NCI-H460 (cell line): ENCODE measurements at places on chromosomes 2 and 18. TPM values are rescaled to one million over a fixed set of nuclear protein-coding genes. Genes with fewer than 3 reads are reported as not detected.

GRCh38 chr2:181471226-181471625, 14.0 kb downstream of the ITGA4 start:
- DNase-seq: no peak

POTEF gene
- not detected in 2 replicates for total RNA-seq

GKN2 gene
- total RNA-seq: 1.6 TPM in 2 replicates

CDH20 gene
- total RNA-seq: not detected in 2 replicates

GRCh38 chr18:8942021-8942908, 160.2 kb upstream of the NDUFV2 start:
- no peak for DNase-seq

SLC5A7 gene
- total RNA-seq: not detected in 2 replicates

ABCG8 gene
- not detected in 2 replicates for total RNA-seq

DNA sequence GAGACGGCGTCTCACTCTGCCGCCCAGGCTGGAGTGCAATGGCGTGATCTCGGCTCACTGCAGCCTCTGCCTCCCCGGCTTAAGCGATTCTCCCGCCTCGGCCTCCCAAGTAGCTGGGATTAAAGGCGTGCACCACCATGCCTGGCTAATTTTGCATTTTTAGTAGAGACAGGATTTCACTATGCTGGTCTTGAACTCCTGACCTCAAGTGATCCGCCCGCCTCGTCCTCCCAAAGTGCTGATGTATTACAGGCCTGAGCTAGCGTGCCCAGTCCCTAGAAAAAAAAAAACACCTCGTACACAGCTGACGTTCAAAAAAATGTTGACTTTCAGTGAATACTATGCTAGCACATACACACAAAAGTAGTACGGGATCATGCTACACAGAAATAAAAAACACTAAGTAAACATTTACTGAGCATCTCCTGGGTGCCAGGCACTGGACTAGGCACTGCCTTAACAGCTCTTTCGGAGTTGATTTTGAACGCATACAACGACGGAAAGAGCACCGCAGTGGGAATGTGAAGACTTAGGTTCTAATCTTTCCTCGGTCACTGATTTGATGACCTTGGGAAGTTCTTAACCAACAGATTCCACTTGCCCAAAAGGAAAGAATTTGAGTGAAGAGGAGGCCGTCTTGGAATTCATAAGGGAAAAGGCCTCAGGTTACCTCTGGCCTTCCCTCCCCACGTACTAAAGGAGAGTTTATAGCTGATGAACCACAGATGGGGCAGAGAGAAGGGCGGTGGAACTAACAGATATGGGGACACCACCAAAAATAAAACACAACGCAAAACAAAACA, 1.1 kb downstream of the DNAJC27 start:
- no peak for DNase-seq

XDH gene
- 0.47 TPM in 1 of 2 replicates, not detected in the other for total RNA-seq

DNA sequence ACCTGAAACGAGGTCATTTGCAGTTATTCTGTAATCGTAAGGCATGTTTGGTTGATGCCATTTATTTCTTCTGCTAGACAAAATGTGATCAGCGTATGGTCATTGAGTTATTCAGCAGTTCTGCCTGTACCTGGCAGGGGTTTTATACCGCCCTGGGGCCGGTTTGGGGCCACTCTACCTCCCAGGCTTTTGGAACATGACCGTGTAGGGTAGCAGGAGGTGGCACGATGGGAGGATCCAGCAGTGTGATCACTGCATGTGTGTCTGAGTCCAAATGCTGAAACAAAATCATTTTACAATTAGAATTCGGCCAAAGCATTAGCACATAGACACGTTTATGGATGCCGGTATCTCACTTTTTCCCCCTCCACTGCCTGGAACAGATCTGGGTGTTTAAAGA, 26.7 kb downstream of the LPIN1 start:
- DNase-seq: no peak

DNA sequence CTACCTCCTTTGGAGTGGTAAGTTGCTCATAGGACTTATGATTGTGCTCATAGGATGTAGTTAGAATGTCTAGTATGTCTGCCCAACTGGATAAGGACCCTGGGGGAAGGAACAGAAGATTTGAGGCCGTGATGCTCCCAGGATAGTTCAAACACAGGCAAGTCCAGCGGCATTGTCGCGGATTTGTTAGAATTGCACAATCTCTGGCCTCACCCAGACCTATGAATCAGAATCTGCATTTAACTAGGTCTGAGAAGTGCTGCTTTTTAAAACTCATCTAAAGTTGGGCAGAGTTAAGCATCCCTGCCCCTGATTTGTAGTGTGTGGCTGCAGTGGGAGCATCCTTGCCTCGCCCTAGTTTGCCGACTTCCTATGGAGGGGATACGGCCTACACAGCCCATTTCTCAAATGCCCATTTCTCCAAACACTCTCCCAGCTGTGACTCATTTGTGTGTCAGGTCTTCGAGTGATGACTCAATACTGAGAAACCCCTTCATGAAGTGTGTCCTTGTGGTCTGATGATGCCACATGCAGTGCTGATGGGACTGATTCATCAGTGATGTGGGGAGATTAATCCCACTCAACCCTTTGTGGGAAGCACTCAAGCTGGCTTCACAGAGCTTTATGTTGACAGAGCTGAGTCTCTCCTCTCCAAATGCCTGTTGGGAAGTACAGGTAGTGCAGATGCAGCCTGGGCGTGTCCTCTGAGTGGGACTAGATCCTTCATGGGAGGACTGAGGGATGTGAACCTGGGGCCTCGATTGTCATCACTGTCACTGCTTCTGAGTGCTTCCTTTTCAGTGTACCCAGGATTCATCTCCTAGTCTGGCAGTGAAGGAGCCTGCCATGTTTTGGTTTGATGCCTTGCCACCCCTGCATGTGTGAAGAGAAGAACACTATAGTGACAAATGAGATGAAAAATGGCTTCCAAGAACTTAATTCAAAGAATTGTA, 18.7 kb downstream of the SMIM21 start:
- peak; percentile 26 for DNase-seq

- no peak for DNase-seq
Measured at GRCh38 chr2:209146682-209147320, 277.0 kb upstream of the MAP2 start.

GRCh38 chr2:168336786-168337388, 89.5 kb upstream of the STK39 start:
- no peak for DNase-seq

MARCO gene
- total RNA-seq: not detected in 2 replicates

PTPN4 gene
- total RNA-seq: 33.1 and 34.3 TPM in 2 replicates

RSAD2 gene
- total RNA-seq: 0.02 TPM in 1 of 2 replicates, not detected in the other

DNA sequence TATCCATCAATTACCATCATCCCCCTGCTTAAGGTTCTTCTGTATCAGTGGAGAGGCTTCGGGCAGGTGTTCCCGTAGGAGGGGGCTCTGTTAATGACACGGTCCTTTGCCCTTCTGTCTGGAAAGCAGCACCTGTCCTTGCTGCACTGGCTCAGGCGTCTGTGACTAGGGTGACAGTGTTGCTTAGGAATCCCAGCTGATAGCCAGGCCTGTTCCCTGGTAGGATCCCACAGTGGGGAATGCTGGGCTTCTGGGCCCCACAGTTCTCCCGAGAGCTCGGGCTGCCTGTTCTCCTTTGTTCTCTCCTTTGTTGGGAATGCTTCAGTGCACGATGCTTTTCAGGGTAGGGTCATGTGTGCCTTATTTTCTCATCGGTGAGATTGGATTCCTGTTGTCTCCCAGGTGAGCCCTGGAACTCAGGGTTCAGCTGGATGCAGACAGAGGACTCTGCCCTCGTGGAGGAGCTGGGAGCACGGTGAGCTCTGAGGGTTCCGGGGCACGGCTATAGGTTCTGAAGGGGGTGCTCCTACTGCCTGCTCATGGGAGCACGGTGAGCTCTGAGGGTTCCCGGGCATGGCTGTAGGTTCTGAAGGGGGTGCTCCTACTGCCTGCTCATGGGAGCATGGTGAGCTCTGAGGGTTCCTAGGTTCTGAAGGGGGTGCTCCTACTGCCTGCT, 9.6 kb downstream of the SNTG2 start:
- DNase-seq: no peak
